ENCODE measurements at places on chromosomes 4 and X.

DNA sequence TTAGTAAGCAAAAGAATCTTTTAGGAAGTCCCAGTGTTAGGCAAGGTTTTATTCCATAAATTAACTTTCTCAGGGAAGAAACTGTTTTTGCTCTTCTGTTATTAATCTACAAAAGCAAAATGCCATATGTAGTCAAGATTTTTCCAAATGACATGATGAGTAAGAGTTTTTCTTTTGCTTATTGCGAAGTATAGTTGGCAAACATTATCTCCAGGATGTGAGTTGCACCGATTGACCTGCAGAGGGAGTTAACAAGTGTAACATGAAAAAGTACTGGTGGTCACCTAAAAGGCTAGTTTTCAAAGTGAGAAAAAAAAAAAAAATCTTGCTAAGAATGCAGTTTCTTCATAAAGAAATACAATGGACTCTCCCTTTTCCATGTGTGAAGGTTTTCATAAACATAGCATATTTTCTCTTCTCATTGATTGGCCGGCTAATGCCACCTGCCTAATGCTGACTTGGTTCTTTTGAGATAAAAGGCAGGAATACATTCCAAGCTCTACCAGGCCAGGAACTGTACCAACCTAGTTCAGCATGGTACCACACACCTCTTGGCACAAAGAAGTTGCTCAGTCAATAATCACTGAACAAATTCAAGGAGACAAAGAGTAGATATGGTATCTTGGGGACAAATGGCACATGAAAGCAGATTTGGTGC lies 100.2 kb downstream of the LNX1 start:
- DNase-seq: peak; percentile 20

GRCh38 chr4:87427518-87427868 lies 5.1 kb downstream of the NUDT9 start:
- DNase-seq: no peak

GRCh38 chrX:122941806-122942205 lies 242.3 kb upstream of the GRIA3 start:
- DNase-seq: no peak

DNA sequence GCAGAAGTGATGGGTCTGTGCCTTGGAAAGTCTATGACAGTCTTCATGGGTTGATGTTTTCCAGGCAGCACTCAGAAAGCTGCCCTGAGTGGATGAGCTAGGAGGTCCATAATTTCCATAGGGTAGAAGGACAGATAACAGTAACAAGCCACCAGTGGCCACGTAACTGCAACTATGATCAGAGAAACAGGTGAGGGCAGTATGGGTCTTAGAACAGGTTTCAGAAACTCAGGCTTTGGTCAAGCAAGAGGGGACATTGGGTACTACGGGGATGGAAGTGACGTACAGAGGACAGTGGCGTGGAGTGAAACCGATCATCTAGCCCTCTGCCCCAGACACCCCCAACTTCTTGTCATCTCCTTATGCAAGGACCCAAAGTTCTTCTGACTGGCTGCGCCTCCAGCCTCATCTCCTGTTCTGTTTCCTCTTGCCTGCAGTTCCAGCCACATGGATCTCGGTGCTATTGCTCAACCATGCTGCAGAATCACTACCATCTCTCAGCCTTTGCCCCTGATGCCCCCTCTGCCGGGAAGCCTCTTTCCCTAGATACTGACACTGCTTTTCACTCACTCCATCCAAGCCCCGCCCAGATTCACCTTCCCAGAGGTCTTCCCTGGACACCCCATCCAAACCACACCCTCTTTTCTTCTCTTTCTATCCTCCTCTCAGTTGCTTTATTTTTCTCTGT lies 123.4 kb downstream of the MFAP3L start:
- DNase-seq: no peak

- no peak for DNase-seq
These were observed 216.9 kb upstream of the S100G start for GRCh38 chrX:16433021-16433420.

GRCh38 chr4:105828074-105828473 lies 67.2 kb upstream of the NPNT start:
- DNase-seq: no peak

- DNase-seq: no peak
These were observed 184.7 kb downstream of the GRID2 start for GRCh38 chr4:92488496-92488895.

- peak; percentile 89 for DNase-seq
These were observed 4.7 kb downstream of the RASGEF1B start for GRCh38 chr4:81466841-81467671.

GRCh38 chr4:115418635-115419396 lies 305.4 kb upstream of the NDST4 start:
- no peak for DNase-seq

DNA sequence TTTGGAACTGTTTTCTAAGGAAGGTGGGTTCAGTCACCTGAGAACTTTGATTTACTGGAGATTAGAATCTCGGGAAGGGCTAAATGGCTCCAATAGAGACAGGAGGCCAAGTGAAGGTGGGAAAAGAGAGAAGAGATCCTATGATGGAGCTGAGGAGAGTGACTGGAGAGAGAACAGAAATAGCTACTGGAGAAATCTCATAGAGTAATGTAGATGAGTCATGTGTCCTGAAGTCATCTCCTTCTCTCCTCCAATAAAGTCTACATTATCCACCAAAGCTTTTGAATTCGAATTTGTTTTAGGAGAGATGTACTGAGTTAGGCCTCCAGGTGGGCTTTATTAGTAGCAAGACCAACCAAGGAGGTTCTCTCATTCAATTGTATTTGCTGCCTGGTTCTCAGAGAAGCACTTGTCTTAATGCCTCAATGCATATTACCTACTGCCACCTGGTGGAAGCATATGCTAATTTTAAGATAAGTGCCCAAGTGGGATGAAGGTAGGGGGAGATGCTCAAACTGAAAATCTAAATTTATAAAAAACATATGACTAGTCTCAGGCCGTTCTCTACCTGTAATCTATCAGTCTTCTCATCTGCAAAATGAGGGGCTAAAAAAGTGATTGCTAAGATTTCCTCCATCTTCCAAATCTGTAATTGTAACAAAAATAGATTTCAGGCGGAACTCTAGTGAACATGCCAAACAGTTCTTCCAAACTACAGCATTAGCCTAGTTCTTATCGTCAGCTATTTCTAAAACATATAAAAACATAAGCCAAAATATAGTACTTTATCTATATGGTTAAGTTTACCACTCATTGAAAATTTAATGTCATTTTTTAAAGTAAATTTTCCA lies 24.4 kb downstream of the TXK start:
- DNase-seq: peak; percentile 42

DNA sequence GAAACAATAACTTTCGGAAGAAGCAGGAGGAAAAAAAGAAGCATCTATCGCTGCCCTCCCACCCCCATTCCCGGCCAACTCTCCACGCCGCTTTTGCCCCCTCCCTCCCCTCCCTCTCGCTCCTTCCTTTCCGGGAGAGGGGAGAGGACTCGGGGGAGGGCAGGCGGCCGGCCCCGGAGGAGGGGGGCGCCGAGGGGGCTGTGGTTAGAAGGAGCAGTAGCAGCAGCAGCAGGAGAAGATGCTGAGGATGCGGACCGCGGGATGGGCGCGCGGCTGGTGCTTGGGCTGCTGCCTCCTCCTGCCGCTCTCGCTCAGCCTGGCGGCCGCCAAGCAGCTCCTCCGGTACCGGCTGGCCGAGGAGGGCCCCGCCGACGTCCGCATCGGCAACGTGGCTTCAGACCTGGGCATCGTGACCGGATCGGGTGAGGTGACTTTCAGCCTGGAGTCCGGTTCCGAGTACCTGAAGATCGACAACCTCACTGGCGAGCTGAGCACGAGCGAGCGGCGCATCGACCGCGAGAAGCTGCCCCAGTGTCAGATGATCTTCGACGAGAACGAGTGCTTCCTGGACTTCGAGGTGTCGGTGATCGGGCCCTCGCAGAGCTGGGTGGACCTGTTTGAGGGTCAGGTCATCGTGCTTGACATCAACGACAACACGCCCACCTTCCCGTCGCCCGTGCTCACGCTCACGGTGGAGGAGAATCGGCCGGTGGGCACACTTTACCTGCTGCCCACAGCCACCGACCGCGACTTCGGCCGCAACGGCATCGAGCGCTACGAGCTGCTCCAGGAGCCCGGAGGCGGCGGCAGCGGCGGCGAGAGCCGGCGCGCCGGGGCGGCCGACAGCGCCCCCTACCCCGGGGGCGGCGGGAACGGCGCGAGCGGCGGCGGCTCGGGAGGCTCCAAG lies 1.3 kb downstream of the PCDH7 start:
- peak; percentile 35 for DNase-seq

- DNase-seq: peak; percentile 29
These were observed 30.4 kb upstream of the PAGE1 start for GRCh38 chrX:49725923-49726904.

DNA sequence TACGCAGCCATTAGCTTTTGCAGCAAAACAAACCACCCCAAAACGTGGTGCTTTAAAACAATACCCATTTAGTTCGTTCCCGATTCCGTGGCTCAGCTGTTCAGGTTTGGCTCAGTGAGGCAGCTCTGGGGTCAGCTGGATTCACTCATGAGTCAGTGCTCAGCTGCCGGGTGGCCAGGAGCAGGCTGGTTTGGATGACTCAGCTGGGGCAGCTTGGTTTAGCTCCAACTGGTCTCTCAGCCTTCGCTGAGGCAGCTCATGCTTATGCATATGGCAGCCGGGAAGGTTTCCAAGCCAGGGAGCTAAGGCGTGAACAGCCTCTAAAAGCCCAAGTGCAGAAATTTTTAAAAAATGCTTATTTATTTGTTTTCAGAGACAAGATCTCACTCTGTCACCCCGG lies 13.3 kb upstream of the CD99 start:
- DNase-seq: peak; percentile 51

GRCh38 chr4:44700427-44700826 lies 22.2 kb downstream of the GUF1 start:
- no peak for DNase-seq

- no peak for DNase-seq
These were observed 44.8 kb downstream of the PDS5A start for GRCh38 chr4:39932776-39933402.

DNA sequence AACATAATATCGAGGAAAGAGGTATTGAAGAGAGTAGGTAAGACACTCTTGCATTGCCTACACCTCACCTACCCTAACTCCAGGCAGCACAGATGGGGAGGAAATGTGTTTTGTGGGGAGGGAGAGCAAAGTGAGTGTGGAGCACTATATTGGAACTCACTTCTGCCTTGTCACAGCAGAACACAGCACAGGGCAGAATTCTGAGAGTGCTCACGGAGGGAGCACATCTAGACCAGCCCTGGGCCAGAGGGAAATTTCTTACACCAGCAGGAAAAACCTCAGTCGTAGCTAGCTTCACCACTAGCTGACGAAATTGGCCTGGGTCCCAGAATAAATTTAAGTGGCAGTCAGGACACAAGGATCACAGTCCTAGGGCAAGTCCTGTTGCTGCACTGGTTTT lies 517.3 kb downstream of the TMA16 start:
- no peak for DNase-seq

- DNase-seq: no peak
These were observed 18.6 kb upstream of the CA5B start for GRCh38 chrX:15719324-15719968.

DNA sequence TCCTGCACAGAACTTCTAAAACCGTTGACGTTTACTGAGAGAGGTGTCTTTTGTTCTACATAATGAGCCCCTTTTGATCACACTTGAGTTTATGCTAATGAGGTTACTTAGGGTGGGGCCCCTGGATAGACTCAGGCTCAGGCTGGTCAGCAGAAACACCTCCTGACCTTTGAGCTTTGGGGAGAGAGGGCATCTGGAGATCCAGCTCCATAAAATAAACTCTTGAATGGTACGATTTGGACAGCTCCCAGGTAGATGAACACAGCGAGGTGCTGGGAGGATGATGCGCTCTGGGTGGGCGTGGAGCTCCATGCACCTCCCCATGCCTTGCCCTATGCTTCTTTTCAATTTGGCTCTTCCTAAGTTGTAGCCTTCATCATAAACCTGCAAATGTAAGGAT lies 52.0 kb downstream of the ENOPH1 start:
- DNase-seq: no peak

- DNase-seq: no peak
These were observed 2.4 kb upstream of the NSUN7 start for GRCh38 chr4:40747207-40747835.

DNA sequence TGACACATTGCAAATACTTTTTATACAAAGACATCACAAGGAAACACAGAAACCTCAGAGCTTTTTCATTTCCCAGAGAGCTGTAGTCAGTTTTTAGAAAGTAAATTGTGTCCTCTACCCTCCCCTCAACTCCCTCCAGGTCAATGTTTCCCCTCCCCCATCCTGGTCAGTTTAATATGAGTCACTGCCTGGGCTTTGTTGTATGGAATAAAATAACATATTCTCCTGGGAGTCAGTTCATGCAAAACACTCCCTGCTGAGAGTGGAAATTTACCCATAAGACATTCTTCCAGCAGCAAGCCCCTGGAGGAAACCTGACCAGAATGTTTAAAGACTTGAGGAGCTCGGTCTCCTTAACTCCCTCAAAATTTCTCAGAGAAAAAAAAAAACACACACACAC lies 270.1 kb upstream of the LDB2 start:
- no peak for DNase-seq

- no peak for DNase-seq
These were observed 44.2 kb downstream of the MAML3 start for GRCh38 chr4:140109737-140110136.

- no peak for DNase-seq
These were observed 138.8 kb downstream of the MTNR1A start for GRCh38 chr4:186416451-186417060.

DNA sequence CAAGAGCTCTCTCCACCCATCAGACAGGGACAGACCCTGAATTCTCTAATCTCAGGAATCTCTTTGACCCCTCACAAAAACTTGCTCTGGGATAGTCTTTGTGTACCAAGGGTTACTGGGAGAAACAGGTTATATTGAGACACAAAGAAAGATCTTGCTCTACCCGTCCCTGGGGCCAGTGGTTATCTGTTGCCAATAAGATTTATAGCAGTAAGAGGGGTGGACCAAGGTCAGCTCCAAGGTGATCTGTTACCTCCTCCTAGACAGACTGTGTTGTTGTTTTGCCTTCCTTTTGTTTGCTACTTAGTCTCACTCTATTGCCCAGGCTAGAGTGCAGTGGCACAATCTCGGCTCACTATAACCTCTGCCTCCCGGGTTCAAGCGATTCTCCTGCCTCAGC lies 16.3 kb upstream of the ATP6AP2 start:
- no peak for DNase-seq

- DNase-seq: no peak
These were observed 93.0 kb downstream of the FAM53A start for GRCh38 chr4:1591107-1591506.

DNA sequence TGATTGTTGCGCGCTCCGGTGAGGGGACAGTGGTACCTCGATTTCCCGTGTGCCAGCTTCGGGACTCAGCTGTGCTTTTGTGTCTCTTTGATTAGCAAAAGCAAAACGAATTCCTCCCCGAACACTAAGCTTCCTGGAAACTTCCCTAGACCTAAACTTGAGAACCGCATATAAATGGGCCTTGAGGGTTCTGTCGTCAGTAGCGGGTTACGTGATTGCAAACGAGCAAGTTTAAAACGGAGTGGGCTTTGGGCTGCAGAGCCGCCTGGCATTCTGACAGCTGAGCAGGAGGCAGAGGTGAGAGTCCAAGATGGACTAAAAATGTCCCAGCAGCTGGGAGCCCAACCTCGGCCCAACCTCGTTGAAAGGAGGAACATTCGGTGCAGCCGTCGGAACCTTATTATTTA lies 1.2 kb upstream of the TAPT1 start:
- DNase-seq: peak; percentile 62

All from suppressor macrophage (primary cell).